ENCODE measurements at places on chromosomes 12 and 14.

GRCh38 chr12:78395961-78396360, 468.6 kb upstream of the SYT1 start:
- DNase-seq = no peak

DNA sequence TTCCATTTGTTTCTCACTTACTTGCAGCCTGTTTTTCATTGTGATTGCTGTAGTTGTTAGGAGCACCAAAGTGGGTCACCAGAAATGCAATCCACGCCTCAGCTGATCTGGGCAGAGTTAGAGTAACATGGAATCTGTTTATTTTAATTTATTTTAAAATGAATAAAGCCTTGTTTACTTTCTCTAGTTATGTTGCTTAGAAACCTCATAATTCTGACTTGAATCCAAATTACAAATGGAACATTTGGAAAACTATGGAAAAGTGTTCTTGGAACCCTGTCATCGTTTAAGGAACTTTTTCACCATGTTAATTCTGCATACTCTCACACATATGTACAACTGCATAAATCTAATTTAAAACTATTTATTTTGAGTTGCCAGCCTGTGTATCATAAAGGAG, 92.2 kb upstream of the DAAM1 start:
- DNase-seq = no peak

- DNase-seq = no peak
Observed at GRCh38 chr12:112370868-112371510, 11.2 kb downstream of the HECTD4 start.

- DNase-seq = no peak
Observed at GRCh38 chr12:121927813-121928212, 9.4 kb downstream of the CFAP251 start.

DNA sequence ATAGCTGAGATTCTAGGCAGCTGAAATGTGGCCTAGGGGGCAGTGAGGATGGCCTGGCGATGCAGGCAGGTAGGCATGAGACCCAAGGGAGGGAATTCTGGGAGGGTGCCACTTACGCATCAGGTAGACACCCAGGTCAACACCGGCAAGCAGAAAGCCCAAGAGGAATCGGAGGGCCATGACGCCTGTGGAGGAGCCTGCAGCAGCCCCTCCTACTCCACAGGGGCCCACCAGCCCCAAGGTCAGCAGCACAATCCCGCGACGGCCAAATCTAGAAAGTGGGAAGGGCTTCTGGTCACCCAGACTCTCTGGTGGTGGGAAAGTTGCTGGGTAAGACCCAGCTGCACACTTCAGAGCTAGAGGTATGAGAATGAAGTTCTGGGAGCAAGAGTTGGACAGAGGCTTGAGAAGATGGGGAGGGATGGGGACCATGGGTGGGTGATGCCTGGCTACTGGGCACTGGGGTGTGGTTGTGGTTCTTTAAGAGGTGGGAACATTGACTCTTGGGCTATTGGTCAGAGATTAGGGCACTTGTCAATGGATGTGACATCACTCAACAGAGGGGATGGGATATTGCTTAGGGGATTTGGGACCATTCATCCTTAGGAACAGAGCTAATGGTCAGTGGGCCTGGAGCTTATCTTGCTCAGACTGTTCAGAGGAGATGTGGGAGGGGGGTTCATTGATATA, 3.4 kb downstream of the SLC22A17 start:
- DNase-seq = no peak

DNA sequence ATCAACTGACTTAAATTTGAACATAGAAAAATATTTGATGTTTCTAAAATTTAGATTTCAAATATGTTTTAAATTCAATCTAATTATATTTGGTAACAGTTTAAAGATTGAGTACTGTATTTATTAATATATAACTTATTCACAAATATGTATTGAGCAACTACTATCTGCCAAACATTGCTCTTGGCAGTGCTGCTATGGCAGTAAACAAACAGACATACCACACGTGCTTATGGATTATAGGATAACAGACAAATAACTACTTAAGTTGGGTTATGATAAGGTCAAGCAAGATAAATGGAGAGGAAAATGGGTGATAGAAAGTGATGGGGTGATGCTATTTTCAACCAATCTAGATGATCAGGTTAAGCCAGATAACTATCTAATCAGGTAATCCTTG, 538.1 kb downstream of the C12orf50 start:
- DNase-seq = no peak

GRCh38 chr12:132079200-132079599, 64.9 kb downstream of the DDX51 start:
- DNase-seq = no peak
